ENCODE measurements at places on chromosomes 12 and 14. TPM values are rescaled to one million over a fixed set of nuclear protein-coding genes. Genes with fewer than 3 reads are reported as not detected.
A peak's percentile ranks its signal among the peaks of the same experiment; 100 is the strongest.

The SMCO2 gene
- 1.6 TPM for total RNA-seq

The KRT85 gene
- total RNA-seq = not detected

The FGF6 gene
- not detected for total RNA-seq

The SLC25A21 gene
- 3.1 TPM for total RNA-seq

The PTPN21 gene
- 42.1 TPM for total RNA-seq

The RIMBP2 gene
- 31.6 TPM for total RNA-seq

The TAS2R20 gene
- 3.8 TPM for total RNA-seq

The GPR68 gene
- total RNA-seq = 0.87 TPM

The DAO gene
- total RNA-seq = not detected

The KLRF1 gene
- not detected for total RNA-seq

The USP44 gene
- total RNA-seq = 13.3 TPM

The ARMH4 gene
- total RNA-seq = 31.5 TPM

The SLC6A13 gene
- 0.60 TPM for total RNA-seq

The SERPINA9 gene
- not detected for total RNA-seq

The ACAD10 gene
- 59.4 TPM for total RNA-seq

The IRAK3 gene
- 0.02 TPM for total RNA-seq

The HCAR1 gene
- total RNA-seq = 0.62 TPM

The MAPK1IP1L gene
- 140 TPM for total RNA-seq

The KCNK13 gene
- total RNA-seq = not detected

The MYH6 gene
- total RNA-seq = 0.04 TPM

The IL26 gene
- total RNA-seq = not detected

The SVOP gene
- total RNA-seq = 2.1 TPM

- DNase-seq = no peak
Observed at GRCh38 chr12:64190140-64190539, 32.0 kb downstream of the KICS2 start.

DNA sequence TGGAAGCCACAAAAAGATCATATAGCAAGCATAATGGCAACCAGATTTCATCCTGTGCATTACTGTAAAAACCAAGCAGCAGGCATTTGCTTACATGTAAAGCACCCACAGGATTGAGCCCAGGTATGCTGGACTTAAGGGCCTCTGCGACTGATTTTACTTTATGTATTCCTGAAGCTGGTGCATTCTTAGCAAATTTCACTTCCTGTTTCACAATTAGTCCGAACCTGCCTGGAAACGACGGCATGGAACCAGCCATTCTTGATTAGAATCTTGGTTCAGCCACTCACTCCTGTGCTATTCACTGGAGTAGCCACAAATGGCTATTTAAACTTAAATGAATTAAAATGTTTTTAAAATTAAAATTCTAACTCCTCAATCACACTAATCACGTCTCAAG, 239.2 kb downstream of the NUAK1 start:
- DNase-seq = no peak

- DNase-seq = no peak
Observed at GRCh38 chr14:104323551-104324175, 185.3 kb downstream of the KIF26A start.

GRCh38 chr12:46946137-46946536, 120.3 kb upstream of the SLC38A4 start:
- no peak for DNase-seq

GRCh38 chr14:81402123-81402495, 2.0 kb upstream of the STON2 start:
- DNase-seq = no peak

DNA sequence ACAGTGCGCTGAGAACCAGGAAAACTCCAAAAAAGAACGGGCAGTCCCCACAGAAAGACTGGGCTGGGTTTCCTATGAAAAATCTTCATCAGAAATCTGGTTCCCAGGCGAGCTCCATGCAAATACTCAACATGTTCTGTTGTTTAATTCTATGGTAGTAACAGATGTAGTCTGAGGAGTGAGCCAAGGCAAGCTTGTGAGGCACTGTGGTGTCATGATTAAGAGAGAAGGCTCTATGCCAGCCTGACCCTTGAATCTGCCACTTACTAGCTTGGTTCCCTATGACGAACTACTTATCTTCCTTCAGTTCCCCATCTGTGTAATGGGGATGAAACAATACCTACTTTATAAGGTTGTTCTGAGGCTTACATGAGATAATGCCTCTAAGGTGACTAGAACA, 10.7 kb downstream of the POMT2 start:
- no peak for DNase-seq

DNA sequence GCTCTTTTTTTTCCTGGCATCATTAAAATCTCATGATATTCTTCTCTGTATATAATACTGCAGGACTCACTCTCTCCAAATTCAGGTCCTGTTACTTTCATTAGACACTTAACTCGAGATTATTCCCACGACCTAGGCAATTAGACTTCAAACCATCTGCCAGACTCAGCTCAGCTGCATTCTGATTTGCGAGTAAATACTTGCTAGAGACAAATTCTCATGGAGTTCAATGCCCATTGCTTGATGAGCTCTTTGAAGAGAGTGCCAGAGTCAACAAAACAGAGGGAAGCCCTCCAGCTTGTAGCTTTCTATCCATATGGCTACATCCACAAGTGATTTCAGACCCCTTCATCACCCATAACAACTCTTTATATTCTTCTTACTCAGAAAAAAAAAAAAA, 88.3 kb downstream of the GTF2A1 start:
- no peak for DNase-seq

- no peak for DNase-seq
Observed at GRCh38 chr14:100105357-100106169, 40.3 kb downstream of the EVL start.

DNA sequence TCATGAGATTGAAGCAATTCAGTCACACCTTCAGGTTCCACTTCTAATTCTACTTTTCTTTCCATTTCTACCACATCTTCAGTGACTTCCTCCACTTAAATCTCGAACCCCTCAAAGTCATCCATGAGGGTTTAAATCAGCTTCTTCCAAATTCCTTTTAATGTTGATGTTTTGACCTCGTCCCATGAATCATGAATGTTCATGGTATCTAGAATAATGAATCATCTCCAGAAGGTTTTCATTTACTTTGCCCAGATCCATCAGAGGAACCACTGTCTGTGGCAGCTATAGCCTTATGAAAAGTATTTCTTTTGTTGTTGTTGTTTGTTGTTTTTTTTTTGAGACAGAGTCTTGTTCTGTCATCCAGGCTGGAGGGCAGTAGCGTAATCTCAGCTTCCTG, 7.6 kb downstream of the RXYLT1 start:
- no peak for DNase-seq

DNA sequence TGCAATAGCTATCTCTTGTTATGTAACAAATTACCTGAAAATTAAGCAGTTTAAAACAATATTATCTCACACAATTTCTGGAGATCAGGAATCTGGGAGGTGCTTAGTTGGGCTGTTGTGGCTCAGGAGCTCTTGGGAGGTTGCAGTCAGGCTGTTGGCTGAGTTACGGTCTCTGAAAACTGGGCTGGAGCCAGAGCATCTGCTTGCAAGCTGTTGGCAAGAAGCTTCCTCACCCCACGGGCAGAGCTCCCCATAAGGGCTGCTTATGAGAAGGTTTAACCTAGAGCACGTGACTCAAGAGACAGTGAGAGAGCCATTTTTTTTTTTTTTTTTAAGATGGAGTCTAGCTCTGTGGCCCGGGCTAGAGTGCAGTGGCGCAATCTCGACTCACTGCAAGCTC, 346.8 kb downstream of the ATP23 start:
- no peak for DNase-seq

GRCh38 chr12:14810167-14810952, 3.6 kb downstream of the SMCO3 start:
- no peak for DNase-seq

GRCh38 chr12:120835657-120836056, 68.5 kb downstream of the SPPL3 start:
- no peak for DNase-seq

DNA sequence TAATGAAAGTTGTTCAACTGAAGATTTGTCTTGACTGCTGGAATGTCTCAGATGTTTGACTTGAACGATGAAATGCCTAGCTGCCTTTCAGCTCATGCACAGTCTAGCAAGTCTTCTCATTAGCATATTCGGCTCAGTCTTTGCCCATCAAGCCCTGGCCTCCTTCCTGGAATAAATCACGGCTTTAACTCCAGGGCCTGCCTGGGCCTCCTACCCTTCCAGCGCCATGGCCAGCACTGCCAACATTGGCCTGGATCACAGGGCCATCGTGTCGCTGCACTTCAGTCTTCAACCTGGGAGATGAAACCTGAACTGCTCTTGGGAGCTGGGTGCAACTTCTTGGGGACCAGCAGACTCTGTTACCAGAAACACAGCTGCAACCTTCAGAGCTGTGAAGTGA, 126.7 kb upstream of the TMEM260 start:
- DNase-seq = no peak

DNA sequence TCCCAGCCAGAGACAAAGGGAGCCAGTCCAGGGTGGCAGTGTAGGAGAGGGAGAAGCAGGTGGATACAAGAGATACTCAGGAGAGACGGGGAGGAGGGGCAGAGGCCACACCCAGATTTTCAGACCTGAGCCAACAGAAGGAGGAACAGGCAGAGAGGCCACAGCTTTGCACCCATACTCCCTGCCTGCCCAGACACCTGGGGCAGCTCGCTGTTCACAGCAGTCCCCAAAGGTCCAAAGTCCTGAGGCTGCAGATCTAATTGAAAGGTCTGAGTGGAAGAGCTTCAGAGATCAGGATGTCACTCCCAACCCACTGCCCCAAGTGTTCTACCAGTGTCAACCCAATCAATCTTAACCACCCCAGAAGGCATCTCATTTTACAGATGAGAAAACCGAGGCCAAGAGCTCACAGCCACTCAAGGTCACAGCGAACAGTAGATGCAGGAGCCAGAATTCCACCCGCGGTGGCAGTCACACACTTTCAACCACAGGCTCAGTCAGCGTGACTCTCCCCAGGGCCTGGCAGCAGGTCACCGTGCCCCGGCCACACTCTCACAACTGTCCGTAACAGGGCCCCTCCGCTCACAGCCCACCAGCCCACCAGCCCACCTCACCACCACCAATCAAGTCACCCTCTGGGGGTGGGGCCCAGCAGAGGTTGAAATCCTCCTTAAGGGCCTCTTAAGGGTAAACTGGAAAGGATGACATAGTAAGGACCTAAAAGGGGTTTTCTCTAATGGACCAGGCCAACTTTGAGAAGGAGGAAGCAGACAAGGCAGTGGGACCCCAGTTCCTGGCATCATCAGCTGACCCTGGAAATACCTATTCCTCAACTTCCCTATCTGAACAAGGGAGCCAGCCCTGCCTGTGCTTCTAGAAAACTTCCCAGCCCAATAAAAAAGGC, 33.3 kb downstream of the ACTN1 start:
- no peak for DNase-seq

DNA sequence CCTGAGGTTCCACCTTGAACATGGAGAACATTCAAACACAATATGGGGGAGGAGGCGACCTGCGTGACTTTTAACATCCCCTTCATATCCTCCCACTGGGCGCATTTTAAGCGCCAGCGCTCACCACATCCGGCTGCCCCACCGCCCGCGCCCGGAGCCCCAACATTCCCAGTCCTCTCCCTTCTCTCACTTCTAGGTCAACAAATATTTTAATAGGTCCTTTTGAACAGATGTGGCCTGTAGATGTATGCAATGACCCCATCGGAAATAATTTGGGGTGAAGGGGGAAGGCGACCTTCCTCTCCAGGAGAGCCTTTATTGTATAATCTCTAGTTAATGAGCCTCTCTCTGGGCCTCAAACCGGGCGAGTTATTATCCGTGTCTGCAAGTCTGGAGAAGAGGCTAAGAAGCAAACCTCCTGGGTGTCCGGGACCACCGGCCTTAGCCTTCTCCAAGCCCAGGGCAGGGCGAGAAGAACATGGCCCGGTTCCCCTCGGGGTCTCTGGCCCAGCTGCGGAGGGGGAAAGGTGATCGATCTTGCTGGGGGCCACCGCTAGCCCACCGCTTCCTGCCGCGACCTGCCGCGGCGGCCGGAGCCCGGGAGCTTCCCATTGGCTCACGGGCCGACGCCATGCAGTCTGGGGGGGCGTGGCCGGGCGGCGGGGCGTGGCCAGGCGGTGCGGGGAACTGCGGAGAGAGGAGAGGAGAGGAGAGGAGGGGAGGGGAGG, 83.2 kb upstream of the HMGA2 start:
- peak; percentile 90 for DNase-seq

GRCh38 chr12:62787611-62788010, 147.3 kb downstream of the PPM1H start:
- DNase-seq = no peak

DNA sequence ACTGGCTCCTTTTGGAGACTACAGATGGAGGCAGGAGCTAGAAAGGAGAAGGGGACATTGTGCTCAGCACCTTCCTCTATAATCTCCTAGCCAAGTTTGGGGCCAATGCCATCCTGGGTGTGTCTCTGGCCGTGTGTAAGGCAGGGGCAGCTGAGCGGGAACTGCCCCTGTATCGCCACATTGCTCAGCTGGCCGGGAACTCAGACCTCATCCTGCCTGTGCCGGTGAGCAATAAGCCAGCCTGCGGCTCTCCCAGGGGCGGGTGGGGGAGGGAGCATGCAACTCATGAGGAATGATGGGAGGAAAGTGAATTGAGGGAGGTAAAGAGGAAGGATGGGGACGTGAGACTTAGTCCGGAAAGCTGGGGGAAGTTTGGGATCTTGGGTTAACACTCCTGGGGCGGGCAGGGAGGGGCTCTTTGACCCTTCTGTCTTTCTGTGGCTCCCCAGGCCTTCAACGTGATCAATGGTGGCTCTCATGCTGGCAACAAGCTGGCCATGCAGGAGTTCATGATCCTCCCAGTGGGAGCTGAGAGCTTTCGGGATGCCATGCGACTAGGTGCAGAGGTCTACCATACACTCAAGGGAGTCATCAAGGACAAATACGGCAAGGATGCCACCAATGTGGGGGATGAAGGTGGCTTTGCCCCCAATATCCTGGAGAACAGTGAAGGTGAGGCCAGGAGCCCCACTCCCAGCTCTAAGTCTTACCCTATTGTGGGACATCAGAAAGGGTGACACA, 3.3 kb downstream of the ENO2 start:
- DNase-seq = no peak

DNA sequence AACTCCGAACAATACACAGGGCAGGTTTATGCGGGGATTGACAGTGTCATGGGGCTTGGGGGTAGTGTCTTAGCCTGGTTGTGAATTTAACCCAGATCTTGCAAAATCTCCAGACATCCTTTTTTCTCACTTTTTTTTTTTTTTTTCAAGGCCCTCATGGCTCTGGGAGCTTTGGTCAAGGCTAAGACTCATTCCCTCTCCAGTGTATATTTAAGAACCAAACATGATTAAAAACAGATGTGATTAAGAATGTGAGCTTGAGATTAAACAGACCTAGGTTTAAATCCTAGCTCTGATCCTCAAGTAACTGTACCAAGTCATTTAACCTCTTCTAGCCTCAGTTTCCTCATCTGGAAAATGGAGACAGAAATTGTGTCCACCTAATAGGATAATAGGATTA, 151.7 kb upstream of the FUT8 start:
- no peak for DNase-seq

- DNase-seq = no peak
Observed at GRCh38 chr12:119204671-119205285, 26.0 kb downstream of the HSPB8 start.

DNA sequence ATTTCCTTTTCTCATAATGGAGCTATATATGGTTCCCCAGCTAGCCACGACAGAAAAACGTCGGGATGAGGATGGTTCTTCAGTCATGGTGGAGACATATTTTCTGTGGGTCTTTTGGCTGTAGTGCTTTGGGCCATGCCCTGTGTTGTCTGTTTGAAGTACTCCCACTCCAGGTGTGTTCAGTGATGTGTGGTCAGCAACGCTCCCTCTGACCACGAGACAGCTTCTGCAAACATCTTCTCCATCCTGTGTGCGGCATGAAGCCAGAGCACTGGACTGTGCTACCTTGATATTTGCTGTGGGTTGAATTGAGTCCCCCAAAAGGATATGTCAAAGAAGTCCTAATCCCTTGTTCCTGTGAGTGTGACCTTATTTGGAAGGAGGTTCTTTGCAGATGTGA, 931.2 kb downstream of the NRXN3 start:
- DNase-seq = no peak

- DNase-seq = no peak
Observed at GRCh38 chr12:53561590-53561953, 54.3 kb upstream of the NPFF start.
